ENCODE measurements at places on chromosomes 11 and 22.

DNA sequence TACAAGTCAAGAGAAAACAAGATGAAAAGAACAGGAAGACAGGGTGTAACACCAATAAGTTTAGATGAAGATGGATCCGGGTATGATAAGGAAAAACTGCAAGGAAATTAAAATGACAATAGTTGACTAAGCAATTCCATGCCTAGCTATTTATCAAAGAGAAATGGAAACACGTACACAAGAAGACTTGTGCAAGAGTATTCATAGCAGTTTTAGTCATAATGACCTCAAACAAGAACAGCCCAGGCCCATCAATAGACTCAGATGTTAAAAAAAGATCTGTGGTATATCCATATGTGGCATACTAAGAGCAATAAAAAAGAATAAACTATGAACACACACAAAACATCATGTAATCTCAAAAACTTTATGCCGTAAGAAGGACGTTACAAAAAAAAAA, 33.2 kb downstream of the SLC5A12 start:
- no peak for DNase-seq

- no peak for DNase-seq
Observed at GRCh38 chr11:16795146-16795545, 56.7 kb downstream of the C11orf58 start.

- no peak for DNase-seq
Observed at GRCh38 chr11:108616549-108616948, 23.0 kb upstream of the EXPH5 start.

- no peak for DNase-seq
Observed at GRCh38 chr11:20551096-20551495, 48.3 kb upstream of the SLC6A5 start.

DNA sequence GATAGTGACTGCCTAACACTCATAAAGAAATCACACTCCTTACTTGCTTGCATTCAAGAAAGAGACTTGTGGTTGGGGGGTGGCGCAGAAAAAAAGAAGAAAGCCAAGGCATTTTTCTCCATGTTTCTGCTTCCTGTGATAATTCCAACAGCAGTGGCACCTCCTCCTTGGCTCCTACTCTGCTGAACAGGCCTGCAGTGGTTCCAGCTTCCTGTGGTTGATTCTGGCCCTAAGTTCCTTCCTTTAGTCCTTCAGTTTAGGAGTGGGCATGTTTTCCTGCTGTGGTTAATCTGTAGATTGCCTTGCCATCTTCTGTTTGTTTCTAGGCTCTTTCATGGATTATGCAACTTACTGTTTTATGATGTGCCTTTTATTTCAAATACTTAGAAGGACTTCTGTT, 940.4 kb downstream of the DLG2 start:
- no peak for DNase-seq
